NCI-H187 (cell line): ENCODE measurements at places on chromosomes 1 and 21.

DNA sequence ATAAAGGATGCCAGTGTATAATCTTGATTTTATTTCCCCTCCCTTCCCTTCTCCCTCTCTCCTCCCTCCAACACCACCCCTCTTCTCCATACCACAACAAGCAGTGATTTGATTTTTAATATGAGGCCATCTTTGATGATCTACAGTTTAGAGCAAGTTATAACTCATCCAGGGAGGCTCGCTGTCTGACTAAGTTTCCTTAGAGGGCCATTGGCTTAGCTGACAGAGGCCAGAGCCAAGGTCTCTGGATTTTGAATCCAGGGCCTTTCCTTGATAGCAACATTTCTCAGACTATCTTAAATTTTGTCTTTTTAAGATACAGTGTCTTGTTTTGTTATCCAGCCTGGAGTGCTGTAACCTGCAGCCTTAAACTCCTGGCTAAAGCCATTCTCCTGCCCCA, 431.0 kb upstream of the USP24 start:
- DNase-seq: no peak

- DNase-seq: no peak
Measured at GRCh38 chr21:31342348-31342747, 1.7 kb downstream of the TIAM1 start.

- no peak for DNase-seq
Measured at GRCh38 chr1:230796626-230797025, 49.4 kb downstream of the CAPN9 start.

DNA sequence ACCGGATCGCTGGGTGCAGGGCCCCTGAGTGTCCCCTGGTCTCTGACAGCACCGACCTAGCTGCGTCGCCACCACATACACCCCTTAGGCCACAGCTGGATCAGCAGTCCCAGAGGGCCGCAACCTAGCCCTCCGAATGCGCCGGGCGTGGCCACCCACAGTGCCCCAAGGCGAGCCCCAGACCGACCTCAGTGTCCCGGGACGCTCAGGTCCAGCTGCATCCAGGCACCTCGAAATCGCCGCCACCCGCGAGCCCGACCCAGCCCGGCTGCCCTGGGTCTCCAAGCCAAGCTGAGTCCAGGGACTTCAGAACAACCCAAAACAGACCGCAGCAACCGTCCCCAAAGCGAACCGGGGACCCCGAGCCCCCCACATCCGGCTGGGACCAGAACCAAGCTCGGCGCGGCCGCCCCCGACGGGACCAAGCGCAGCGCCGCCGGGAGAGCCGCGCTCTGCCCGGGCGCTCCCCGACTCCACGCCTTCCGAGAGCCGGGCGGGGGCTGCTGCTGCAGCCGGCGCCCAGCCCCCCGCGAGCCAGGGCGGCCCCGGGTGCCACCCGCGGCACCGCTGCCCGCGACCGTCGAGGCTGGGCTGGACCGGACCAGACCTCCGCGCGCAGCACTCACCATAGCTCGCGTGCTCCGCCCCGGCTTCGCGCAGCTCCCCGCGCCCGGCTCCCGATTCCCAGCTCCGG, 54.6 kb upstream of the ECE1 start:
- DNase-seq: no peak

GRCh38 chr1:164875518-164875917, 316.5 kb downstream of the PBX1 start:
- no peak for DNase-seq

DNA sequence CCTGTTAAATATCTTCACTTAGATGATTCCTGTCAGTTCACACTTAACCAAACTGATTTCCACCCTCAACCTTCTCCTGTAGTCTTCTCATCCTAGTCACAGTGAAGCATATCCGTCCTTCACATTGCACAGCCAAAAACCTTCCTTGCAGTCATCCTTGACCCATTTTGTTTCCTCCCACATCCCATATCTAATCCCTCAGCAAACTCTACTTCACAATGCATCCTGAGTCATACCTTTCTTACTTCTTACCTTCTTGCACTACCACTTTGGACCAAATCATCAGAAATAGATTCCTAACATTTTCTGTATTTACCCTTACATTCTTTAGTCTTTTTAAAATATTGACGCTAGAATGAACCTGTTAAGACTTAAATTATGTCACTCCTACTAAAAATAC, 86.9 kb downstream of the OLFML2B start:
- no peak for DNase-seq

DNA sequence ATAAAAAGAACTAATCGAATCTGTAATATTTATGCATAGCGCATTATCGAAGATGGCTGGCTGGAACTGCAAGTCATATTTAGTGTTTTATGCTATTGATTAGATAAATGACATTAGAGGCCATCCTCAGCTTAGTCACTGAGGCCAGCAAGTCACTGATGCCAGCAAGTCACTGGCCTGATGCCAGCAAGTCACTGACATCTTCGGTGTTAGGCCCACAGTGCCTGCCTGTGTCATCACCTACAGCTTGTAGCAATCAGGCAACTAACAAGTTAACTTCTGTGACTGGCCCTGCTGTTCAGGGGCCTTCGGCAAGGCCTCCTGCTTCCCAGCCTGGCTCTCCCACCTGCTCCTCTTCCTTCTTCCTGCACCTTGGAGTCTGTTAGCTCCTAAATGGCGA, 65.6 kb upstream of the SCCPDH start:
- no peak for DNase-seq

DNA sequence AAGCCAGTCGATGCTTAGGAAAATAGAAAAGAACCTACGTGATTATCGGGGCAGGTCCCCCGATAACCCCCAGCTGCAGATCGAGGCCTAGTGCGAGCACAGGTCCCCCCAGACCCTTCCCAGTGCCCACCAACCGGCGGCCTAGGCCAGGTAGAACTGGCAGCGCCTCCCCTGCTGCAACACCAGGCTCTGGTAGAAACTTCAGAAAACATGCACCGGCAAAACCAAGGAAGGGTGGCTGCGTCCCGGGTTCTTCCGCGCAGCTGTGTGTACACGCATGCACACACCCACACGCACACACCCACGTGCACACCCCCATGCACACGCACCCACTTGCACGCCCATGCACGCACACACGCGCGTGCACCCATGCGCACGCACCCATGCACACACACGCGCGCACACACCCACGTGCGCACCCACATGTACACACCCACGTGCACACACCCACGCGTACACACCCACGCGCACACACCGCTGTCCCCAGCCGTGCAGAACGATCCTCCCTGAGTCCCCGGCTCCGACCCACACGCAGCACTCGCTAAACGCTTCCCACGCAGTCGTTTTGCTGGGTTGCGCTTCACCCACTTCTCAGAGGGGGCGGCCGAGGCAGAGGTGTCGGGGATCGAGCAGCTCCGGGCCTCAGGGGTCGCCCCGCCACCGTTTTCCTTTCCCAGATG, 5.2 kb downstream of the TSPEAR start:
- DNase-seq: no peak

DNA sequence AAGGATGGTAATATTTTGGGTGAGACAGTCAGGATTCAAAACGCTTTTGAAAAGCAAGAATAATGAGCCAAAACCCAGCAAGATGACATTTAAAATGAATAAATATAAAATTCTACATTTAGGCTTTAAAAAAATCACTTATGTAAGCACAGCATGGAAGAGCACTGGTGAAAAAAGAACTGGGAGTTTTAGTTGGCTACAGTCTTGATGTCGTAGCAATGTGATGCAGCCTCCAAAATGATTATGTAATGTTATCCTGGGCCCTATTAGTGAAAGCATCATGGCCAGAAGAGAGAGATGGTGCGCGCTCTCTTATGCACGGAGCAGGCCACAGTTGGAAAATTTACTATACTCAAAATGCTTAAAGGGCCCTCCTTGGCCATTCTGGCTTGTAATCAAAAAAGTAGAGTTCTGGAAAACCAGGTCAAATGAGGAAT, 5.1 kb downstream of the KCNJ9 start:
- no peak for DNase-seq

GRCh38 chr1:54609301-54609921, 13.9 kb downstream of the FAM151A start:
- DNase-seq: no peak

DNA sequence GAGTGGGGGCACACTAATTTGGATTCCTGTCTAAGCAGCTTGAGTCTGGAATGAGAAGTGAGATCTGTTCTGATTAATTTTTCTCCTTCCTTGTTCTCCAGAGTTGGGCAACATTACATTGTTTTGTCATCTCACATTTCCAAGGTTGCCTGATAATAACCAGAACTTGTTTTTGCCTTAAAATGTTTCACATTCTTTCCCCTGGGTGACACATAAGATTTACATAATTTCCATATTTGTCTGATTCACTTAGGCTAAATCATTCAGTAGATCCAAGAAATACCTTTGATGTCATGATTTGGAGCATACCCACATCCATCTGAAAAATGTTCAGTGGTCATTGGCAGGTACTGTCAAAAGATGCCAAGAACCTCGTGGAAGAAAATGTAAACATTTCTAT, 60.3 kb downstream of the XCL2 start:
- DNase-seq: no peak

DNA sequence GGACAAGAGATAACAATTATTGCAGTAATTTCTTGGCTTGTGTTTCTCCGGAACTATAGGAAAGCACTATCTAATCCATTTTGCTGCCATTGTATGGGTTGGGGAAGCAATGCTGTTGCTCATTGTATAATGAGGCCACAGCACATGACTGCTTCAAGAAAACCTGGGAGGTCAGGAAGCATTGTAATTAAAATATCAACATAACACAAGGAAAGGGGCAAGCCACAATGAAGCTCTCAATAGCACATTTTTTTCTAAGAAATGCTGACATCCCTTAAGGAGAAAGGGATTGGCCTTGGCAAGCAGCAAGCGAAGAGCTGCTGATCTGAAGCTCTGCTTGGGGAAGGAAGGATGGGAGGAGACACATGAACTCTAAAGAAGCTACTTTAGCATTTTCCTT, 44.0 kb downstream of the PLPP3 start:
- DNase-seq: no peak

DNA sequence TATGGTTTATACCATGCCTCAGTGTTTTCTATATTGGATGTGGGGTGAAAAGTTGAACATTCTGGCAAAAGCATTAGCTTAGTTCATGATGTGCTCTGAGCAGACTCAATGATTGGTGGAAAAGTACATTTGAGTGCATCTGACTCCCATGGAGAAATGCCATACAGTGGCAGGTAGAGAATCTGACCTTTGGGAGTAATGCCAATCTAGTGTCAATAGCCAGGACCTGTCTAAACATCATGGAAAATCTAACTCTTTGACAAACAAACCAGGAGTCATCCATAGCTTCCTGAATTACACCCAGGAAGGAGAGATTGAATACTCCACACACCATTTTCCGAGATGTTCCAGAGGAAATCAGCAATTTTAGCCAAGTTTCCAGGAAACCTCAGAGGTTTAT, 51.0 kb downstream of the XCL1 start:
- no peak for DNase-seq

DNA sequence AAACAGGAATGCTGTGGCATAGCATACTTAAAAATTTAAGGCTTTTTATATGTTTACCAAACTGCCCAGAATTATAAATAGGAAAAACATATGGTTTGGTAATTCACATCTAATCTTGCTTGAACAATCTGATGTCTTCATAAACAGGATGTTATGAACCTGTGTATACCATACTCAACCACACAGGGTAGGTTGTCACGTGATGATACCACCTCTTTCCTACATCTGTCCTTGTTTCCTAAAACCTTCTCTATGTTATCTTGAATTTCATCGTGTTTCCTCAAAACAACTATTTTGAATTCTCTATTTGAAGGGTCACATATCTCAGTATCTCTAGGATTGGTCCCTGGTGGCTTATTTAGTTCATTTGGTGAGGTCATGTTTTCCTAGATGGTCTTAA, 631.0 kb upstream of the PKN2 start:
- no peak for DNase-seq

GRCh38 chr1:66981679-66982078, 56.9 kb downstream of the MIER1 start:
- no peak for DNase-seq

DNA sequence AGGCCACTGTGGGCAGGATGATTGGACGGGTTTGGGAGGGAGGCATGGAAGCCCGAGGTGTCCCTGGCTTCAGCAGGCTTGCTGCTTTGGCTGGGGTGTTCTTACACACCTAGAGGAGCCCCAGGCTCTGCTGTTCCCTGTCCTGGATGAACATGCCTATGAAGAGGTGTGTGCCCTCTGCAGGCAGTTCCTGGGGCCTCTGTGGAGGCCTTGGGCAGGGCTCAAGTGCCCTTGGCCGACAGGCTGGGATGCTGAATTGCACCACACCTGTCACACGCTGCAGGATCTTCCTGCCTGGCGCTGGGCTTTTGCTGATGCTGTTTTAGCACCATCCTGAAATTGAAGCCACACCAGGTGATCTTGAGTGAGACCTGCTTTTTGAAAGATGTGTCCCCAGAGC, 415.0 kb upstream of the VAMP3 start:
- DNase-seq: peak; percentile 77

GRCh38 chr1:48236716-48237470, 14.4 kb downstream of the SLC5A9 start:
- DNase-seq: no peak

DNA sequence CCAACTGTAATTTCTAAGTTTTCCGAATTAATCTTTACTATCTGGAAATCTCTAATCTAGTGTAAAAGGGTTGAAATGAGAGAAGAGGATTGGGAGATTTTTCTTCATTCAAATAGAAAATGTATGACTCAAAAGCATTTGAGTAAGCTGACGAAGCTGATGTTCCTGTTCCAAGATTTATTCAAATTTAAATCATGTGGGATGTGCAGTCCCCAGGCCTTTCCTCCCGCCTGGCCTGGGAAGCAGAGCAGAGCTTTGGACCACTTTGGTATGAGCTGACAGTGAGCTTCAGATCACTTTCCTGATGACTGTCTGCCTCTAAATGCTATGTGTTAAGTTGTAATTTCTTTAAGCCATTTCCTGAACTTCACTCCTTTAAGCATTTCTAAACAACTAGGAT, 192.0 kb downstream of the DHRS3 start:
- DNase-seq: no peak

GRCh38 chr1:116540088-116540487, 30.7 kb downstream of the CD58 start:
- no peak for DNase-seq

DNA sequence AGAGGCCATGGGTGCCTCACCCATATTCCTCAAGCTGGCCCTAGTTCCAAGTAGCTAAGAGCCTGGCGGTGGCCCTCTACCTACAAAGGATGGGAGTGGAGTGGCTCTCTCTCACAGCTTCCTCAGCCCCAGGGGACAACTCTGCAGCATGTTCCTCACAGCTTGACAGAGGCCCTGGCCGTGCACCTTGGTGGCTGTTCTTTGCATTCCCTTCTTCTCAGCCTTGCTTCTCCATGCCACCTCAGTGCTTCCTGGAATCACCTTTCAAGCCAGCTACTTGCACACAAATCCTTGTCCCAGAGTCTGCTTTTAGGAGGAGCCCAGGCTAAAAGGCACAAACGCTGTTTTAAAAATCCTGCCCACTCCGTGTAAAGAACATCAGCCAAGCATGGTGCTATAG, 69.0 kb upstream of the DIRAS3 start:
- no peak for DNase-seq

- no peak for DNase-seq
Measured at GRCh38 chr1:165747632-165748447, 20.8 kb downstream of the TMCO1 start.

- no peak for DNase-seq
Measured at GRCh38 chr1:161226320-161226711, 456 bp downstream of the TOMM40L start.
